ENCODE measurements at places on chromosomes 5 and 9.

- no peak for DNase-seq
Measured at GRCh38 chr5:22431840-22432239, 421.3 kb downstream of the CDH12 start.

- no peak for DNase-seq
Measured at GRCh38 chr5:166073901-166074581, 2217.4 kb upstream of the WWC1 start.

DNA sequence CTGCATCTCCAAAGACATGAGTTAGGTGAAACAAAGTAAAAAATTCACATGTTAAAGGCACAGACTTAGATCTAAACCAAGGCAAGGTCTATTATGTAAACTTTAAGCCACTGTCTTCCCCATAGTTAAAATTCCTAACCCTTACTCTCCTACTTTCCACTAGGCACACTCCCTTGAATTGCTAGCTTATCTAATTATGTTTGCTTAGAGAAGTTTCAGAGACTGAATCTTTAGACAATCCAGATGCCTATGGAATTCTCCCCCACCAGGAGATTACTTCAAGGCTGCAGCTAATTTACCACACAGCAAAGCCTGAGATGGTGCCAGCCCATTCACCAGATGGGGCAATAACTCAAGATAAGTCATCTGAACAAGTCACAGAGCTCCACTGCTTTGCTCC, 803.1 kb upstream of the COX7C start:
- no peak for DNase-seq

GRCh38 chr9:133356391-133357091, at the start of the genes SURF1 and SURF2:
Gene SURF1, minus strand, starts transcription at chr9:133356487. Its CDS starts 34 bp downstream, at chr9:133356453.
Gene SURF2, plus strand, starts transcription at chr9:133356550. Its CDS starts 43 bp downstream, at chr9:133356593.
- peak; percentile 92 for DNase-seq

GRCh38 chr5:166708291-166708690, 1583.2 kb upstream of the WWC1 start:
- DNase-seq: no peak

DNA sequence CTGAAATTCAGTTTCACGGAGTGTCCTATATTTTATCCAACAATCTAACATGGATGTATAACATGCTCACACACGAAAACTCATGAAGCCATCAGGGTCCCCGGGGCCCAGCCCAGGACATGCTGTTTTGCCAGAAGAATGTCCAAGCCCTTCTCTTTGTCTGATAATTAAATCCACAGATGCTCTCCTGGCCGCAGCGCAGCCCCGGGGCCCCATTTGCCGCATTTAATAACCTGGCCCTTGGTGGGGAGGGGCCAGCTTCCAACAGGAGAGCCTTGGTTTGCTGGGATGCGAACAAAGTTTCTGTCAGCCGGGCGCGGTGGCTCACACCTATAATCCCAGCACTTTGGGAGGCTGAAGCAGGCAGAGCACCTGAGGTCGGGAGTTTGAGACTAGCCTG, 30.0 kb downstream of the PLPP7 start:
- DNase-seq: no peak

DNA sequence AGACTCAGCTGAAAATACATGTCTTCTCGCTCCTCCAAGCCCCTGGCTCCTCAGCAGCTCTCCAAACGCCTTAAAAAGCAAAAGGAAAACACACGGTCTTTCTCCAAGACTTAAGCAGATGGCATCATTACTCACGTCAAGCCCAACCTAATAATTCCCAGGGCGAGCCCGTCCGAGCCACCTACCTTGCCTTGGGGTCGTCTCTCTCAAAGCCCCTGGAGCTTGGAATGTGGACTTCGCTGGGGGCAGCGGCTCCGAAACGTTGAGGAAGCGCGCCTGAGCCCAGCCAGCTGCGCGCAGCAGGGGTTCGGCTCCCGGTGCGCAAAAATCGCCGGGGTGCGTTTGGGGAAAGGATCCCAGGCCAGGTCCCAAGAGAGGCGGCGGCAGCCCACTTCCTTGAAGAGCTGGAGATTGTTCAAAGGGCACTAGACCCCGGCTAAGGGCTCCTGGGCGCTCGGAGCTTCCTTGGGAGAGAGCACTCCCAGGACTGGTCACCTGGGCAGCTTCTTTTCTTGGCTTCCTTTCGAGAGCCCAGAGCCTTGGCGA, 395 bp downstream of the DRD1 start:
- no peak for DNase-seq

- DNase-seq: no peak
Measured at GRCh38 chr5:106290841-106291240, 1379.9 kb downstream of the EFNA5 start.
